ENCODE measurements at places on chromosomes 1 and 21.

GRCh38 chr1:185526344-185527307, 207.6 kb upstream of the HMCN1 start:
- DNase-seq = no peak

- no peak for DNase-seq
Measured at GRCh38 chr1:1000357-1001056, 610 bp upstream of the HES4 start.

GRCh38 chr1:29470087-29470787, 233.9 kb downstream of the PTPRU start:
- peak; percentile 17 for DNase-seq

- no peak for DNase-seq
Measured at GRCh38 chr1:36304970-36305914, 926 bp upstream of the SH3D21 start.

GRCh38 chr1:110083866-110084226, 13.4 kb upstream of the ALX3 start:
- DNase-seq = no peak

Measured in cerebellar nuclear complex (tissue), 1 donor.